ENCODE measurements at places on chromosomes 6 and 20.

GRCh38 chr6:145327586-145327985 lies 407.7 kb downstream of the EPM2A start:
- no peak for DNase-seq

- DNase-seq, result no peak
These were observed 80.0 kb upstream of the TOP1 start for GRCh38 chr20:40948465-40949267.

DNA sequence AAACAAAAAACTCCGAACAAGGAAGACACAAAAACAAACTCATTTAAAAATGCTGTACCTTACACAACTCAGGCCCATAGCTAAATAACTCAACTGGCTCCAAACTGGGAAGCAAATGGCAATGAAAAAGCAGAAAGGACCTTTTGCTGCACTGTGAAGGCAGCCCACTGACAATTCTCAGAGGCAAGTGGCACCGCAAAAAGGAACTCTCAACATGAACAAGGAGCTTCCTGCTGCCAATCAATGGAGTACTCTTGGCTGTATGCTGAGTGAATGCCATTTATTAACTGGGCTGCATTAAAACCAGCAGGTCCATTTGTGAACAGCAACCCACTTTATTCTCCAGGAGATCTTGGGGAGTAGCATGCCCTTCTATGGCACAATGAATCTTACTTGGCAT lies 209.9 kb downstream of the PTPRK start:
- DNase-seq, result no peak

- DNase-seq, result no peak
These were observed 25.1 kb upstream of the KIAA0408 start for GRCh38 chr6:127484212-127484863.

DNA sequence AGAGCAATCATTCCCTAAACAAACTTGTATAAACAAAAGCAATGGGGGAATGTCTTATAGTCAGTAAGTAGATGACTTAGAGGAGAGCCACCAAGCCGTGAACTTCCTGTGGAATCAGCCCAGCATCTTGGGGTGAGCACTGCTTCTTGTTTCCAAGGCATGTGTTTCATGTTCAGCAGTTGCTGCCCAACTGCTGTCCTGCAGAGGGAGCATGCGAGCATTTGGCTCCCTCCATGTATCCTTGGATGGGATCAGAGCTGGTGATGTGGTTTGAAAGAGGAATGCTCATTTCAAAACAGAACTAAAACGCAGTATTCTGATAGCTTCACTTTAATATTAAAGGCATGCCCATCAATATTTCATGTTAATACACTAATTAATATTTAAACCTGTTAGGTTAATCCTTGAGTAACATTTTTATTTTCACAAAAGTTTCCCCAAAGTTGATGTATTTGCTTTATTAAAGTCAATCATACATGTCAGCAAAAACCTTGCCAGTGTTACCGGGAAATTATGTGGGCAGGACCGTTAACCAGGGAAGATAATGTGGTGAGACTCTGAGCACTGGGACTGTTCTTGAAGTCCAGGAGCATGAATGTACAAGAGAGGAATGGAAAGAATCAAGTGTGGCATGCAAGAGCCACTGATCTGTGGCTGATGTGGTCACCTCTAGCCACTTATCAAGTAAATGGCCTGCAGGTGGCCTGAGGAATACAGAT lies 172.1 kb upstream of the GGTLC1 start:
- DNase-seq, result peak; percentile 37

DNA sequence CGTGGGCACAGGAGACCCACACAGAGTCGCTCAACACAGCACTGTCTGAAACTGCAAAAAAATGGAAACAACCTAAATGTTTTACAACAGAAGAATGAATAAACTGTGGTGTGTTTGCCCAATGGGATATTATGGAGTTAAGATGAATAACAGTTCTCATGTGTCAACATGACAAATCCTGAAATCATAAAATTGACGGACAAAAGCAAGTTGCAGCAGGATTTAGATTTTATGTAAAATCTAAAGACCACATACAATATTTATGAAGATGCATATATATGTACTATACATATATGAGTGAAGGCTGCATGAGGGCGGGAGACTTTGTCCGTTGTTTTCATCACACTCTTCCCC lies 79.7 kb downstream of the GRM4 start:
- DNase-seq, result no peak

DNA sequence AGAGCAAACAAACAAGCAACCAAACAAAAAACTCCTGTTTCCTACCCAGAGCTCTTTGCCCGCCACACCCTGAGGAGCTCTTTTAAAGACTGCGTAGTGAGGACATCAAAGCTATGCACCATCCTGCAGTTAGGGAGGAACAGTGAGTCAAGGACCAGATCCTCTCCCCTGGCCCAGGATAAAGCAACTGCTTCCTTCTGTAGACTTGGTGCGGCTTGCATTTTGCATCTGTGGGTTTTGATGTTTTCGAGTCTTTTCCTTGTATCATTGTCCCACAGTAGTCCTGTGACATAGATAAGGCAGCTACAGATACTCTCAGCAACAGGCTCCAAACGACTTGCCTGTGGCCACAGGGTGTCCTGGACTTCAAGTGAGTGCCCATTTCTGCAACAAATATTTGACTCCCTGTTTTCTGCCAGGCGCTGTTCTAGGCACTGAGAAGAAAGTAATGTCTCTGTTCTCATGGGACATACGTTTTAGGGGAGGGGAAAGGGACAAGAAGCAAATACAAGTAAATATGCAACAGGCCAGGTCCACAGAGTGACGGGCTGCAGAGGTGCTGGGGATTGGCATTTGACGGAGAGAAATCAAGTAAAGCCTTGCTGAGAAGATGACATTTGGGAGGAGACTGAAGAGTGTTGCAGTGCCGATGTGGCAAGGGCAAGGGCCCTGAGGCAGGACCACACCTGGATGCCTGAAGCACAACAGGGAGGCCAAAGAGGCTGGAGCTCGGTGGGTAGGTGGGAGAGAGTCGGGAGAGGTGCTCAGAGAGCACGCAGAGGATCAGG lies 35.9 kb upstream of the MAP3K4 start:
- DNase-seq, result no peak

GRCh38 chr6:165552248-165552736 lies 110.7 kb downstream of the PDE10A start:
- DNase-seq, result no peak

GRCh38 chr6:43963203-43963602 lies 164.0 kb downstream of the MRPL14 start:
- DNase-seq, result no peak

DNA sequence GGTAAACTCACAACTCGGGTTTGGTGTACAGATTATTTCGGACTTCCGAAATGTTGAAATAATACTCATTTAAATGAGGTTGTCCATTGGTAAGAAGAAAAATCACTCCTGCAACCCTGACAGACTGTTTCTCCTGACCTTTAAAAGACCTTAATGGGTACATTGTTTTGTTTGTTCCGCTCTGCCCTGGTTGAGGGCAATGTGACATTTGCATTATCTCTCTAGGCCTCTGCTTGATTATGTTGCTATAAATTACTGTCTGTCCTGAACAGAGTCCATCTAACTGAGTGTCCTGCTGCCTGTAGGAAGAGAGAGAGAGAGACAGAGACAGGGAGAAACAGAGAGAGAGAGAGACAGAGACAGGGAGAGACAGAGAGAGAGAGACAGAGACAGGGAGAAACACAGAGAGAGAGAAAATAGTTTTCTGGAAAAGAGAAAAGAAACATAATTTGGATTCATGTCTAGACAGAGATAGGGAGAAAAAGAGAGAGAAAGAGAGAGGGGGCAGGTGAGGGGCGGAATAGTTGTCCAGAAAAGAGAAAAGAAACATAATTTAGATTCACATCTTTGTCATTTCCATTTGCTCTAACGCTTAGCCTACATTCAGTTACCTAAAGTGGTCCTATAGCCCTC lies 83.2 kb downstream of the SHLD1 start:
- no peak for DNase-seq

- no peak for DNase-seq
These were observed 40.5 kb upstream of the OSTM1 start for GRCh38 chr6:108114841-108115597.
